ENCODE measurements at places on chromosomes 6 and 20. TPM values are rescaled to one million over a fixed set of nuclear protein-coding genes. Genes with fewer than 3 reads are reported as not detected.

CST2 gene
- polyA plus RNA-seq, result not detected

GPR63 gene
- 2.1 TPM for polyA plus RNA-seq

EBF4 gene
- polyA plus RNA-seq, result 5.9 TPM

CST4 gene
- polyA plus RNA-seq, result not detected

ELOVL2 gene
- 2.8 TPM for polyA plus RNA-seq

RIPOR3 gene
- 15.1 TPM for polyA plus RNA-seq

SNRPB gene
- 92.4 TPM for polyA plus RNA-seq

EPHA7 gene
- 18.9 TPM for polyA plus RNA-seq

MC3R gene
- polyA plus RNA-seq, result not detected

ADGRF5 gene
- 29.7 TPM for polyA plus RNA-seq

STX11 gene
- 1.8 TPM for polyA plus RNA-seq
